ENCODE measurements at places on chromosomes 2 and 18.

DNA sequence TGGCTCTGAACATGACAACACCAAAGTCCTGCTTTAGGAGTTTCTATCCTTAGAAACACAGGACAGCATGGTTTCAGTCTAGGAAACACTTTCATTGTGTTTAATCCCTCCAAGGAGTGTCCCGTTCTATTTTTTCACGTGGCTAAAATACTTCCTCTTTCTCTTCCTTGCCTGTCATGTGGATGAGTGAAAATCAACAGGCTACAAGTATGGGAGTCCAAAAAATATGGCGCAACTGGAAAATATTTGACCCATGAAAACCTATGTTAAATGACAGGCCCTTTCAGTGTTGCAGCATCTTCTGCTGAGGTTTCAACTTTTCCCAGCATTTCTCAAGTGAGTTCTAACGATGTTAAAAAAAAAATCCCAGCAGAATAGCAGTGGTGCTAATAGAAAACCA is 146.3 kb downstream of the LAMA3 start:
- no peak for DNase-seq

DNA sequence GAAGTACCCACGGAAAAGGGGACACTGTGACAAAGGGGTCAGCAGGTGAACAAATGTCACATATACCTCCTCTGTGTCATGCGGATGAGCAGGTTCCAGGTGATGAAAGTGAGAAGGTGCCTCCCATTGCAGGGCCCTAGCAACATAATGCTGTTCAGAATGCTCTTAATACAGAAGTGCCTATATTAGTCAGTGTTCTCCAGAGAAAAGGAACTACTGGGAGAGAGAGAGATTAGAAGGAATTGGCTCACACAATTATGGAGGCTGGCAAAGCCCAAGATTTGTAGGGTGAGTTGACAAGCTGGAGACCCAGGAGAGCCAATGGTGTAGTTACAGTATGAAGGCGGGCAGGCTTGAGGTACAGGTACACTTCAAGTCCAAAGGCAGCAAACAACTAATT is 98.1 kb upstream of the CDC42EP3 start:
- no peak for DNase-seq

GRCh38 chr2:47152803-47153202 is 2.3 kb downstream of the STPG4 start:
- no peak for DNase-seq

GRCh38 chr2:44071454-44072046 is 75.8 kb upstream of the LRPPRC start:
- no peak for DNase-seq

GRCh38 chr2:212480447-212480846 is 58.2 kb downstream of the ERBB4 start:
- no peak for DNase-seq

- DNase-seq, result no peak
These were observed 242.6 kb downstream of the PHLPP1 start for GRCh38 chr18:62957885-62958472.

- peak; percentile 15 for DNase-seq
These were observed 790 bp upstream of the ACAA2 start for GRCh38 chr18:49814147-49814499.

DNA sequence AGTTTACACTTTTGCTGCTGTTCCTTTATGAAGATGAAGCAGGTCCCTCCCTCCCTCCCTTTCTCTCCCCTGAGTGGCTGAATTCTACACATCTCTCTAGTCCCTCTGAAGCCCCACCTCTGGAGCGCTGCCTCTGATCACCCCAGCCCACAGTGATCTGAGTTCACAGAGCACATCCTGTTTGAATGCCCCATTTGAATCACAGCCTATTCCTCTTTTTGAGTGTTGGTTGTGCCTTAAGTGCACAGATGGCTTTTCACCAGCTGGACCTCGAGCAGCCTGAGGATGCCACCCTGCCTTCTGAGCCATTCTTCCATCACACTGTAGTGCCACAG is 87.1 kb downstream of the ITGB1BP1 start:
- DNase-seq, result no peak

- peak; percentile 70 for DNase-seq
These were observed 43.8 kb downstream of the ARL6IP6 start for GRCh38 chr2:152762202-152762601.

- no peak for DNase-seq
These were observed 246.1 kb upstream of the ST6GAL2 start for GRCh38 chr2:107132070-107132469.

DNA sequence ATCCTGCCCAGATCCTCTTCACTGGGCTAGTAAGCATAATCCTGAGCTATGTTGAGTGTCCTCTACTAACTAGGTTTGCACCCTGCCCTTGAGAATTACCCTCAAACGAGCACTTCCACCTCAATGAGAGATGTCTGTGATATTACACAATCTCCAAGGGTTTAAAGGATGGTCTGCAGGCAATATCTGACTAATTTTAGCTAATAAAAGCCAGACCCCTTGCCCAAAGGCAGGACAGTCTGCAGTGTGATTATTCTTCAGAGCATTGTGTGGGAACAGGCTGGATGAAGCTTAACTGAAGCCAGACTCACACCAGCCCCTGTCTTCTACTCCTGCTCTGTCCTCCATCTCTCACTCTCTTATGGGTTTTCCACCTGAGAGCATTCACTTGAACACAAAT is 544.9 kb upstream of the DDX18 start:
- no peak for DNase-seq

- DNase-seq, result no peak
These were observed 42.7 kb upstream of the POLE4 start for GRCh38 chr2:74915743-74916142.

DNA sequence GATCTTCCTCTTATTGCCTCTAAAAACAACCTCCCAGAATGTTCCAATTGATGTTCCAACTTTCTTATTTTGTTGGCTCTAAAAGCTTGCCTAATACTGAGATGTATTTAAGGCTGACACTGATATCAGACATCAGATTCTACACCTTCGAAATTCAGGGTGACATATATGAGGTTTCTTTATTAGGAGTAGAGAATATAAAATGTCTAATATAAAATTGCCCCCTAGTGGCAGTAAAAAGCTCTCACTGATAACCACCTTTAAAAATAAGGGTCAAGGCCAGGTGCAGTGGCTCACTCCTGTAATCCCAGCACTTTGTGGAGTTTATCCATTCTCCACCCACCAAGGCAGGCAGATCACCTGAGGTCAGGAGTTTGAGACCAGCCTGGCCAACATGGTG is 789.7 kb upstream of the SLC39A10 start:
- DNase-seq, result no peak

- DNase-seq, result no peak
These were observed 195.0 kb upstream of the MMADHC start for GRCh38 chr2:149782572-149782971.

DNA sequence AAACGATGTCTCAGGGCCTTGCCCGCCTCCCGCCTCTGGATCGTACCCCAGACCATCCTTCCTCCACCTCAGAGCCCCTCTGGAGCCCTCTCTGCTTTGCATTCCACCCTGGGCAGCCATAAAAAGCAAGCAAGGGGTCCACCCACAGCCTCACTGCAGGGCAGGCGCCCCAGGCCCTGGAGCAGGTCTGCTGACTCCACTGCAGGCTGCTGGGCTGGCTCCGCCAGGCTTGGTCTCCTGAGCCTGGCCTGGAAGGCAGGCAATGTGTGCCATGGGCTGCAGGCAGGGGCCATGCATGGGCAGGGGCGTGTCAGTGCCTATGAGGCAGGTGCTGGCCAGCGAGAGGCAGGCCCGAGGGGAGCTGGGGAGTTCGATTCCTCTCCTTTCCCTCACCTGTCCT is 186.0 kb downstream of the ANKRD30B start:
- DNase-seq, result no peak

- DNase-seq, result no peak
These were observed 7.7 kb upstream of the LYPD1 start for GRCh38 chr2:132677661-132678060.

DNA sequence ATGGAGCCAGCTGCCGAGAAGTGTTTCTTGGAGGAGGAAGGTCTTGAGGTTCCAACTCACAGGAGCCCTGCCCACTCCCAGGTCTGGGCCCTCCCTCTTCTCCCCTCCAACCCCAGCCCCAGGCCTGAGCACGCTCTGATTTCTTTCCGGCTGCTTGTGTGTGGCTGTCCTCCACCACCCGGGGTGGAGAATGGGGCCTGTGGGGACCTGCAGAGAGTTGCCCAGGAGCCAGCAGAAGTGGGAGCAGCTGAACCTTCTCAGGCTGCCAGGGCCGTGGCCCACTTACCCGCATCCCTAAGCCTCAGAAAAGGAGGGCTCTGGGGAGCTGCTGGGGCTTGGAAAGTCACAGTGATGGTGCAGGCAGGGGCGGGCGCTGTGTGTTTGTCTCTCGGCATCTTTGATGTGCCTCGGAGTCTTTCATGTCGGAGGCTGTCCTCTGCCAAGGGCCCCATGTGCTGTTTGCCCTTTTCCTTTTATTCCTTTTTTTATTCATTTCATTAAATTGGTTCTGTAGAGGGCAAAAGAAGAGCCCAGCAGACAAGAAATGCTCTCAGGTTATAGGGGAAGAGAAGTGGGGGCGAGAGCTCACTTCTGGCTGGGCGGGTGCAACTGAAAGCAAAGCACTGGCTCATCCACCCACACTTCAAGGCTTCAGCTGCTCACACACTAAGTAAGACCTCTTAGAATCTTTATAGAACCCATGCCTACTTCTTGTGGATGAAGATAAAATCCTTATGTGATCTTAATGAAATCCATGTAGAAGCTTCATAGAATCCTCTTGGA is 52.5 kb downstream of the SDC1 start:
- DNase-seq, result no peak

GRCh38 chr2:208253600-208254117 is 1.2 kb downstream of the IDH1 start:
- no peak for DNase-seq

GRCh38 chr2:146544701-146545100 is 1300.1 kb upstream of the ACVR2A start:
- DNase-seq, result no peak

DNA sequence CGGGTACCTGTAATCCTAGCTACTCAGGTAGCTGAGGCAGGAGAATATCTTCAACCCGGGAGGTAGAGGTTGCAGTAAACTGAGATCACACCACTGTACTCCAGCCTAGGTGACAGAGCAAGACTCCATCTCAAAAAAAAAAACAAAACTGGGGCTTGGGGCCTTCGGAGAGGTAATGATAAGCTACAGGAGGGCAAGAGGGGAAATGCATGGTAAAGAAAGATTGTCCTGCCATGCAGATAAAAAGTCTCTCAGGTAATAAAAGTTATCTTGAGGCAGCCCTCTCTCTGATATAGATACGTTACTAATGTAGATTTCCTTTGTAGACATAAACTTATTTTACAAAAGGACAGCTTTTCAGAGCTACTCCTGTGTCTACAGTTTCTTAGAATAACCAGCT is 3.7 kb upstream of the RAB1A start:
- no peak for DNase-seq

GRCh38 chr2:238308177-238308576 is 12.1 kb upstream of the TRAF3IP1 start:
- no peak for DNase-seq

- DNase-seq, result no peak
These were observed 449.7 kb downstream of the TXNL1 start for GRCh38 chr18:56188529-56189275.

- no peak for DNase-seq
These were observed 61.1 kb upstream of the RND3 start for GRCh38 chr2:150548527-150548926.

GRCh38 chr2:74858281-74858680 is 24.4 kb downstream of the HK2 start:
- DNase-seq, result no peak

GRCh38 chr2:173355132-173355865 is 627 bp downstream of the CDCA7 start:
- DNase-seq, result no peak

DNA sequence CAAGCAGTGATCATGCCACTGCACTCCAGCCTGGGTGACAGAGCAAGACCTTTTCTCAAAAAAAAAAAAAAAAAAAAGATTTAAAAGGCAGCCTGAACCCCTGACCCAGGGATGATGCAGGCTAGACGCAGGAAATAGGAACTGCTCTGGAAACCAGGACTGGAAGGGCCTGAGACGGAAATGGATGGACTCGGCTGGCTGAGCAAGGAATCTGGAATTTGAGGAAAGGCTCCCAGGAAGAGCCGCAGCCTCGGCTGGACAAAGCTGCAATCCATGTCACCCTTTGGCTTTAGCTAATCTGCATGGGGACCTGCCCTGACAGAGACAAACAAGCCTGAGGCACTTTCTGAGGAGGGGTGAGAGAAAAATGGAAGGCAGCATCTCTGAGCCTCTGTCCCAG is 55.0 kb upstream of the DAPL1 start:
- DNase-seq, result no peak

- no peak for DNase-seq
These were observed 132.1 kb downstream of the NFATC1 start for GRCh38 chr18:79527656-79528315.

GRCh38 chr2:109701362-109701761 is 87.2 kb downstream of the SOWAHC start:
- DNase-seq, result no peak

DNA sequence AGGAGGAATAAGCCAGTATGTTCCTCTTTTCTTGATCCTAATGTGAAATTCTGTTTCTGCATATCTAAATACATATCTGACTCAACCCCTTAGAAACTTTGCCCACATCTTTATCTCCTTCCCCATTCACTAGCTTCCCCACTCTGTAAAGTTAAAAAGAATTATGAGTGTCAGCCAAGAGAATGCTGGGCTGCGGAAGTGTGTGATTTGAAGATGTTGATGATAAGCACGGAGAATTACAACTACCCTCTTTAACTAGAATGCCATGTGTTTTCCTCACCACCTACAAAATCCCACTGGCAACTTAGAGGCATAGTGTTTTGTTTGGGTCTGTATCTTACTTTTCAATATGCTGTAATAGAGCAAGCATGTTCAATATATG is 490.4 kb upstream of the FANCL start:
- DNase-seq, result no peak

DNA sequence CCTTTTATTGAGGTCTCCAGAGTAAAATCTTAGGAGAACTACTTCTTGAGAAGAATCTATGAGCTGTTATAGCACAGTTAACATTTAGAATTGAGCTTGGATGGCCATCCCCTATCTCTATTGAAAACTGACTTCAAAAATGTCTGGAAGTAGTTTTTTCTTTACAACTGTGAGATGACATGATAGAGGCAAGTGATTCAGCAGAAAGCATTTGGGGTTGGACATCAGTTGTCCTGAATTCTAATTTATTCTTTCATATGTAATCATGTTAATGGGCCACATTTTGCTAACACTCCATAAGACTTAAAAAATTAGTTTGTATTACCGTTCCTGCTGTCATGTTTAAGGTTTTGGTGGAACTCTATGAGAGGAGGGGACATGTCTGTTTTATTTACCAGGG is 237.0 kb upstream of the SLC14A2 start:
- no peak for DNase-seq

- DNase-seq, result no peak
These were observed 46.2 kb upstream of the ARHGAP28 start for GRCh38 chr18:6683112-6683876.

GRCh38 chr18:7568426-7568825 is 1.3 kb downstream of the PTPRM start:
- DNase-seq, result no peak

DNA sequence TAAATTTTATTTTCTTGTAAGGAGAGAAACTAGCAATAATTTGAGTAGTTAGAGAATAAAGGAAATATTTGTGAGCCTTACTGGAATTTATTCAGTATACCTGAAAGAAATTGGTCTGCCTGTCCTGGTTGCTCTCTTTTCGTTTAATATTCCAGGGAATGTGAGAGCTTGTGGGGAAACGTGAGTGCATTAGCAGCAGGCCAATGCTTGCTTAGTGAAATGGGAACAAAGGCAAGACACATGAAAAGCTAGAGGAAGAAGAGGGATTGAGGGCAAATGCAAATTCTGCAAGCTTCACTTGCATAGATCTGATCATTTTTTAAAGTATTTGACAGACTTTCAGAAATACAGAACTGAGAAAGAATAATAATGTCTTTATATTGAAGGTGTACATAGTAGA is 111.0 kb downstream of the ERBB4 start:
- DNase-seq, result no peak

GRCh38 chr18:75358928-75359327 is 68.6 kb downstream of the SMIM21 start:
- no peak for DNase-seq
